CD4-positive, alpha-beta T cell treated with Interleukin-15 for 1 hour (primary cell): ENCODE measurements at places on chromosomes 12 and 14.

GRCh38 chr12:107513184-107513583 is 172.4 kb upstream of the PWP1 start:
- no peak for DNase-seq

DNA sequence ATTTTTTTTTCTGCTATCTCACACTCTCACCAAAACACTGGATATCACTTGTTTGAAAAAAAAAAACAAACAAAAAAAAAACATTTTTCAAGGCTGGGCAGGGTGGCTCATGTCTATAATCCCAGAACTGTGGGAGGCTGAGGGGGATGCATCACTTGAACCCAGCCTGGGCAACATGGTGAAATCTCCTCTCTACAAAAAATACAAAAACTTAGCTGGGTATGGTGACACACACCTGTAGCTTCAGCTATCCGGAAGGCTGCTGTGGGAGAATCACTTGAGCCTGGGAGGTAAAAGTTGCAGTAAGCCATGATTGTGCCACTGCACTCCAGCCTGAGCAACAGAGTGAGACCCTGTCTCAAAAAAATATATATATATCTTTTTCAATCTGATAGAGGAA is 66.2 kb downstream of the EPS8 start:
- DNase-seq: no peak

DNA sequence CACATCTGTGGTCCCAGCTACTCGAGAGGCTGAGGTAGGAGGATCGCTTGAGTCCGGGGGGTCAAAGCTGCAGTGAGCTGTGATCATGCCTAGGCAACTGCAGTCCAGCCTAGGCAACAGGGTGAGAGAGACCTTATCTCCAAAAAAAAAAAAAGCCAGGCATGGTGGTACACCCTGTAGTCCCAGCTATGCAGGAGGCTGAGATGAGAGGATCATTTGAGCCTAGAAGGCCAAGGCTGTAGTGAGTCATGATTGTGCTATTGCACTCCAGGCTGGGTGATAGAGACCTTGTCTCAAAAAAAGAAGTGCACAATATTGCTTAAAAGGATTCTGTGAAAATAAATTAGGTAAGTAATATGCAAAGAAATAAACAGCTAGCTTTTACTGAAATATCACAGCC is 17.0 kb downstream of the NAA25 start:
- no peak for DNase-seq

- no peak for DNase-seq
These were observed 4.3 kb downstream of the HOXC9 start for GRCh38 chr12:54004063-54004840.

GRCh38 chr12:16307856-16308475 is 30.5 kb upstream of the SLC15A5 start:
- DNase-seq: no peak

DNA sequence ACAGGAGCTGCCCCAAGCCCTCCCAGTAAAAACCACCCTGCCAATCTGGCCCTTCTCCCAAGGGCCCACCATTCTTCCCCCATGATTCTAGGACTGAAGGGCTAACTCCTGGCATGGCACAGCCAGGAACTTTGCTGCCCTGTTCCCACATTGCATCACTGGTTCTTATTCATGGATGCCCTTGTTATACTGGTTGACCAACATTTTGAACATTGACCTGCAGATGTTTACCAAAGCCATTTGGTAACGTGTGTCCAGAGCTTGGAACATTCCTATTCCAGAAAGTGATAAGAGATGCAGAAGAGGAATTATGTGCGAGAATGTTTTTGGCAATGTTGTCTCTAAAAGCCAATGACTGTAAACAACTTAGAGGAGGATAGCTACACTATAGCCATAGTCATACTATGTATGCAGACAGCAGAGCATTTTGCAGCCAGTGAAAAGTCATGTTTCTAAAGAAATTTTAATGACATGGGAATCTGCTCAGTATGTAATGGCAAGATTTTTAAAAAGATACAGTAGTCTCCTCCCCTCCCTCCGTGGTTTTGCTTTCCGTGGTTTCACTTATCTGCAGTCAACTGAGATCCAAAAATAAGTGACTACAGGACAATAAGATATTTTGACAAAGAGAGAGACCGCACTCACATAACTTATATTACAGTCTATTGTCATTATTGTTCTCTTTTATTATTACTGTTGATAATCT is 108.8 kb downstream of the DAAM1 start:
- no peak for DNase-seq

DNA sequence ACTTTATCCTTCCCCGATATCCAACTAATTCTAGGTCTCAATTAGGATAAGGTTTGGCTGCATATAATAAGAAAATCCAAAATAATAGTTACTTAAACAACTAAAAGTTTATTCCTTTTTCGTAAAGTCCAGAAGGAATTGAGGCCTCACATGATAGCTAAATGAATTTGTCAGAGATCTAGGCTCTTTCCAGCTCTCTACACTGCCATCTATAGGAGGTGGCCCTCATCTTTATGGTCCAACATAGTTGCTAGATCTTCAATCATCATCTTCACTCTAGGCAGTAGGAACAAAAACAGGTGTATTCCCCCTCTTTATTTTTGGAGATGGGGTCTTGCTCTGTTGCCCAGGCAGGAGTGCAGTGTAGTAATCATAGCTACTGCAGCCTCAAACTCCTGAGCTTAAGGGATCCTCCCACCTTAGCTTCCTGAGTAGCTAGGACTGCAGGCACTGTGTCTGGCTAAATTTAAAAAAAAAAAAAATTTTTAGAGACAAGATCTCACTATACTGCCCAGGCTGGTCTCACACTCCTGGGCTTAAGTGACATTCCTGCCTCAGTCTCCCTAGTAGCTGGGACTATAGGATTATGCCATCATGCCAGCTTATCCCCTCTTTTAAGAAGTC is 46.5 kb upstream of the SAV1 start:
- DNase-seq: no peak

- DNase-seq: peak; percentile 52
These were observed 473.8 kb downstream of the RAD51B start for GRCh38 chr14:68293404-68293803.

- DNase-seq: no peak
These were observed 98.3 kb downstream of the TTC7B start for GRCh38 chr14:90717916-90718315.

- DNase-seq: no peak
These were observed 23.9 kb downstream of the NID2 start for GRCh38 chr14:52044791-52045522.
